ENCODE measurements at places on chromosomes 11 and 22.

DNA sequence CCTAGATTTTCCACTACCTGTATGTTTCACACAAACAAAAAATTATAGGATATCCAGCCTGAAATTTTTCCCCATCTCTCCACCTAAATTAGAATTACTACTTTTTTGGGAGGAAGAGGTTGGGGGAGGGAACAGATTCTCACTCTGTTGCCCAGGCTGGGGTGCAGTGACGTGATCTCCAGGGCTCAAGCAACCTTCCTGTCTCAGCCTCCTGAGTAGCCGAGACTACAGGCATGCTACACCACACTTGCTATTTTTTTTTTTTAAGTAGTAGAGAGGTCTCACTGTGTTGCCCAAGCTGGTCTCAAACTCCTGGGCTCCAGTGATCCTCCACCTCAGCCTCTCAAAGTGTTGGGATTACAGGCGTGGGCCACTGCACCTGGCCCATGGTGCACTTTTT is 9.5 kb downstream of the JAML start:
- no peak for DNase-seq

DNA sequence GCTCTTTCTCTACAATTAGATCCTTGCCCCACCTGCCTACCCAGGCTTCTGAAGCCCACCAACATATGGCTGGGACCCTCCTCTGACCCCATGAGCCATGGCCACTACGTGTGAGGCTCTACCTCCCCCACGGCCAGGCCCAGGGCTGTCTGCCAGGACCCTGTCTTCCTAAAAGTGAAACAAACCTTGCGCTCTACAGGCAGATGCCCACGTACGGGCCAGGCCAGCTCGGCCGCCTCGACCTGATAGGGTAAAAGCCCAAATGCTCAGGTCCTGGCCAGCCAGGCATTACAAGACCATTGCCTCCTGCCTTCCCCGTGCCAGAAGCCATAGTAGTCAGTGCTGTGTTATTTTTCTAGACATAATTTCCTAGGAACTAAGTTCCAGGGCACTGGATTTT is 1496.4 kb downstream of the BRD1 start:
- no peak for DNase-seq

GRCh38 chr11:26626346-26626745 is 54.3 kb upstream of the MUC15 start:
- DNase-seq, result no peak

DNA sequence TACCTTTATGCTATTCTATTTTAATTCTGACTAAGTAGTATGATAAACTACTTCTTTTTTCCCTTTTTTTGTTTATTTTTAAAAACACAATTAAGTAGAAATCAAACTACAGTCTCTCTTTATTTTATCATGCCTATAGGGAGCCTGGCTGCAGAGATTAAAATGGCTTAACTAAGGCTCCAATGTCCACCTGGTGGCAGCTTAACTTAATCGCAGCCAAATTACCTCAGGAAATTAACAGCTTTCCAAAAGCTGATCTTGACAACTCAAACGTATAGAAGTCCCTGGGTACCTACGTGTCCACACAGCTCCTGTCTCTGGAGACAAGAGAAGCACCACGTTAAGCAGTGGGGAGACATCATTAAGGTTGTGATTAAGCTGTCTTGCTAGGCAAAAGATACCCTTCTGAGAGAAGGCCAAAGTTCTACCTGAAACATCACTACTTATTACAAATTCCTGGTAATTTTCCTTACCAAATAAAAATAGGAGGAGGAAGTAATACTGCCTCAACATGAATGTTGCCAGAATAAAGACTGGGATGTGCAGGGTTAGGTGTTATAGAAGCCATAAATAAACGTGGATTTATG is 63.2 kb upstream of the SNX19 start:
- peak; percentile 41 for DNase-seq

DNA sequence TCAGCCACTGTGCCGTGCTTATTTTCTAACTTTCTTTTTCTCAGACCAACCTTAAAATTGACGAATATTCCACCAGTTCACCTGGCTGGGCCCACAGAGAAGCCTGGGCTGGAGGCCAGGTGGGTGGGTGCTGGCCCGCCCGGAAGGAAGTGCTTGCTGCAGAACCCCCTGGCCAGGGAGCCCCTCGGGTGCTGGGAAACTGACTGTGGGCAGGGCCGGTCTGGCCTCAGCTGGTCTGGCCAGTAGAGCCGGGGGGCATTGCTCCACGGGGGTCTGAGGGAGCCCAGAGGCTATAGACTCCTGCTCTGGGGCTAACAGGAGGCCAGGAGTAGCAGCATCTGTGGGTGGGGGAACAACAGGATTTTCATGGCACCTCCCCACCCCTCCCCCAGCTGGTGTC is 6.8 kb upstream of the CHID1 start:
- DNase-seq, result no peak

GRCh38 chr11:15099267-15099666 is 15.5 kb upstream of the INSC start:
- DNase-seq, result no peak

DNA sequence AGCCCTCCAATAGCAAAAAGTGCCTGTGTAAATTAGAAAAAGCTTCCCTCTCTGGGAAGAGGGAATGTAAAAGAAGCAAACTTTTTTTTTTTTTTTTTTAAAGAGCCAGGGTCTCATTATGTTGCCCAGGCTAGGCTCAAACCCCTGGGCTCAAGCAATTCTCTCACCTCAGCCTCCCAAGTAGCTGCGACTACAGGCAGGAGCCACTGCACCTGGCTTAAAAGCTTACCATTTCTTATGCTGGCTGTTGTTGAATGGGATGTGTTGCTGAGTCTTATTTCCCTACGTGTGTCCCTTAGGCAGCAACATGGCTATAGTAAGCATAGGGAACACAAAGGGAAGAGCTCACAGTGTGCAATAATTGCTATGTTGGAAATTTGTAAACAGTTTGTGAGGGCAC is 225.5 kb upstream of the CCDC90B start:
- DNase-seq, result no peak

GRCh38 chr11:31645747-31646146 is 136.2 kb downstream of the ELP4 start:
- DNase-seq, result peak; percentile 88

- DNase-seq, result peak; percentile 75
Observed at GRCh38 chr11:19929655-19930054, 217.0 kb downstream of the NAV2 start.

DNA sequence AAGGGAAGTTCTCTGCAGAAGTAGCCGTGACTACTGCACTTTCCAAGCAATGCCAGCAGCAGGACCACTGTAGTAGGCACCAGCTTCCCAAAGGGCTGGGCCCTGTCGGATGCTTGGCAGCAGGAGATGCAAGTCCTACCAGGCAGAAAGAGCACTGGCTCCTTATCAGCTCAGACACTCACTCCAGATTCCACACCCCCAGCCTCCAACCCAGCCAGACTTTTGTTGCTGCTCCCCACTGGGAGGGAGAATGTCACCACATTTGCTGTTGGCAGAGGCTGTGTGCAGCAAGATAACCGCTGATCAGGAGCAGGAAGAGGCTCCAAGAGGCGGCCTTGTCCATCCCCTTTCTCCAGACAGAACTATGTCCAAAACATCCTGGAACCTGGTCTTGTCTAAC is 118.7 kb downstream of the C11orf58 start:
- no peak for DNase-seq

Data from EH (cell line).